ENCODE measurements at places on chromosomes 12 and 14.
A peak's percentile ranks its signal among the peaks of the same experiment; 100 is the strongest.

DNA sequence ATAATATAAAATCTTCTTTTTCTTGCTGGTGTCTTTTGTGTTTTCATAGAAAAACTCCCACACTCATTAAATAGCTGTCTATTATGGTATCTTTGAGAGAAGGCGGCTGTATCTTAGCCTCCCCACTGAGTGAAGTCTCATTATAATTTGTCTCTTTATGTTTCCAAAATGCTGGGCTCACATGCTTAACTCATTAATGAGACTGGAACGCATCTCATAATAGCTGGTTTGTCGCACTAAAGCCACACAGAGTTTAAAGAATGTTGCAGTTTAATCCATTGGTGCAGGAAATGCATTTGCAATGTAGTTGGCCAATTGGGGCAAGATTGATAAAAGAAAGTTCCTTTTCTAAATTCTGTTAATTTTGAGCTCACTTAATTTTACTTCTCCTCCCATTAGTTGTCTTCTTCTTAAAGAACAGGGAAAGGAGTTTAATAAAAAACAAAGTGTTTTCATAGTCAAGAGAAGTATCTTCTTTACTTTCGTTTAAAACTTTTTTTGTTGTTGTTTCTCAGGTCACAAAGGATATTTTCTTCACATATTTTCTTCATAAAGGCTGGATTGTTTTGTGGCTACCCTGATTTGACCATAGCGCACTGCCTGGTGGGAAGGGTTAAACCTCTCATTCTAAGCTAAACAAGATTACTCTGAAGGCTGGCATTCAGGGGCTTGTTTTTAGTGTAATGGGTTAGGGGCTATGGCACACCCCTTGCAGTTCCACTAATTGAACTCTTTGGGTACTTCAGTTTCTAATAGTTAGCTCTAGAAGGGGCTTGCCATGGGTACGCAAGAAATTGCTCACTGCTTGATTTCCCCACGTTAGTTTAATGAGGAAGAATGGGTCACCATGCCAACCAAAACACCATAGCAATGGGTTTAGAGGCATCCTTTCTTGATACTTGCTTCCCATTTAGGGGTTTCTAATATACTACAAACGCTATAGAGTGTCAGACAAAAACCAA is 197.0 kb downstream of the TMTC2 start:
- no peak for DNase-seq

- DNase-seq: peak; percentile 51
Measured at GRCh38 chr12:104654665-104655609, 198.2 kb downstream of the CHST11 start.

DNA sequence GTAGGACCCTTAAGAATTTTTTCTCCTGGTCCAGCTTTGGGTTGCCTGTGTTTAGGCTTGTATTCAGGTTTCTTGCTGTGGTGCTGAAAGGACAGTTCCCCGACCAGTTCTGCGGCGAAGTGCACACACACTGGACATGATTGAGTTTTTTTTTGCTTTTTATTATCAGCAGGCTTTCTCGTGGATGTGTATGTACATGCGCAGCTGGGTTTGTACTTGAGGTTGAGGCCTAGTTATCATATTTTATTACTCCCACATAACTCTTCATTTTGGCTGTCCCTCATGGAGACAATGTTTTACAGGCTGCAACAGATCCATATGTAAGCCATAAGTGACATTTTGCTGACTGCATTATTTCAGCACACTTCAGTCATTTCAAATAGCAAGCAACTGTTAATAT is 2.5 kb downstream of the SCN8A start:
- no peak for DNase-seq

DNA sequence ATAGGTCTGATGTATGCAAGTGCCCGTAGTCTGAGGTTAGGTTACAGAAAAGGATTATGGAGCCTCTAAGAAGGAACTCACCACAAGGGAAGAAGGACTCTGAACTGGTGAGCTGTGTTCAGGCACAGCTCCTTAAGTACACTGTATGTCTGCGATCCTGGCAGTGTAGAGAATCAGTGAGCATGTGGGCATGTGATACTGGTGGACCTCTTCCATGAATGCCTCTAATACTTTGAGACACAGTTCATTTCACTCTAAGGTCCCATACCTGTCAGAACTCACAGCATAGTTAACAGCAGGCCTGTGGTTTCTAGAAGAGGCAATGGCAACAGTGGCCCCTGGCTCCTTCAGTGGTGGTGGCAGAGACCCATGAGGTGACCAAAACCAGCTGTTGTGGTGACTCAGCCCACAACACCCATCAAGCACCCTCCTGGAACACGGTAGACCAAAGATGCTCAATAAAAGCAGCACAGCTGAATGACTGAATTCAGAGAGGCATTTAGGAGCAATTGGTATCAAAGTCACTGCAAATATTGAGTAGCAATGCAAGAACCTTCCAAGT is 6.9 kb upstream of the OR6J1 start:
- DNase-seq: no peak

DNA sequence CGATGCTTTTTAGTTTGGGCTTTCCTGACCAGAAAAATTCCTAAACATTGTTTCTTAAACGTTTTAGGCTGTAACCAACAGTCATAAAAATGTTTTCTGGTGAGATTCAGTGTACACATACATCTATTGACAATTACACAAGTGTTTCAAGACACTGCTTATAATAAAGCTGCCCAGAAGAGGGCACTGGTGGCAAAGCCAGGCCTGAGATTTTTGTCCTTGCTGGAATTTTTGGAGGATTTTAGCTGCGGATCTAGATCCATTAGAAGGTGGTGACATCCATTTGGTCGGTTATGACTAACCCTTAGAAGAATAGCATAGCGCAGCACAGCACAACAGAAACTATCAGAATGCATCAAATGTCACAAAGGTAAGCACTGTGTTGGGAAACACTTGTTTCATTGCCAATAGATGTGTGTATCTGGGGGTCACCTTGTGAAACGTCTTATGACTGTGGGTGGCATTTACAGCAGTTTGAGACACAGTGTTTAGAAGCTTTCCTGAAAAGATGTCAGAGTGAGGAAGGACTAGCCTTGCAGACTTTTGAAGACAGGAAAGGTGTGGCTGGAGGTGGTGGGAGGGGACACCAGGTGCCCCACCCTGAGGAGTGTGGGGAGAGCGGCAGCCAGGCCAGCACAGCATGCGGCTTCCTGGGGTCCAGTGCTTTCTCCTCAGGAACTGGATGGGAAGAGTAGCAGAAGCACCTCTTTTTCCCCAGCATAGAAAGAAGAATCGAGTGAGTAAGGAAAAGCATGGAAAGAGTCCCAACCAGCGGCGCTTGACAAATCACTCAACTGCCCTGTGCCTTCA is 54.7 kb upstream of the FKBP4 start:
- peak; percentile 27 for DNase-seq

DNA sequence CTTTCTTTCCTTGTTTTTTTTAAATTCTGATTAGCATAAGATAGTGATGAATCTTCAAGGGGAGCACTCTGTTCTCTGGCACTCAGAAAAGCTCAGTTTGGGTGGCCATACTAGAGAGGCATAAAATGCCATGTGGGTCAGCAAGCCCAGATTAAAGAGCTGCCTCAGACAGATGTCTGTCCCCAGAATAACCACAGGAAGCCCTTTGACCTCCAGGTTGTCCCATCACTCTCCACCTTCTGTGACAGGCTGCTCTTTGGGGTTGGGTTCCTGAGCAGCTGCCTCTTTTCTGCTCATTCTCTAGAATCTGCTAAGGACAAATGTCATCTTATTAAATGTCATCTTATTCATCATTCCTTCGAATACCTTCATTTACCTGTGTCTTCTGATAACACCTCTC is 96.0 kb upstream of the PDZRN4 start:
- DNase-seq: no peak

DNA sequence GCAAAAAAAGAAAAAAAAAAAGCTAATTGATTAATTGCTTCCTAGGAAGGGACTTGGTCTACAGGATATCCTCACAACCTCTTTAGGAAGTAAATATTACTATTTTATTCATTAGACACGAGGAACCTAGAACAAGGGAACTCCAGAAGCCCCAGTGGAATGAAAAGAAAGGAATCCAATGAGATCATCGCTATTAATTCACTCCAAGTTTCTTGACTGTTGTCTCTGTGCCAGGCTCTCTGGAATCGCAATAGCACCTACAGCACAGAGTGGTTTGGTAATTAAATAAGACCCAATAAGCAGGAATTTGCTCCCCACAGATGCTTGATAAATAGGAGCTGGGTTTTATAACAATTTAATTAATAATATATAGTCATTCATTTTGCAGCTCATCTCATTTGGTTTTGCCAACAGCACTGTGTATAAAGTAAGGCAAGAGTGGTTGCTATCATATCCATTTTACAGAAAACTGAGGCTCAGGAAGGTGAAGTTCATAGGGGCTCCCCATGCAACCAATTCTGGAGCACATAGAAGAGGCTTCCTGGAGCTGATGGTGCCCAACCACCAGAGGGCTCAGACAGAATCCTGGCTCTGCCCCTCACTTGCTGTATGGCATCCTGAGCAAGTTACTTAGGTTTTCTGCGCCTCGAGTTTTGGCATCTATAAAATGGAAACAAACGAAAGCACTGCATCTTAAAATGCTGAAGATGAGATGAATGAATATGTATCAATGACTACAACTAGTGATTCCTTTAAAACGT is 420.2 kb downstream of the MED13L start:
- no peak for DNase-seq

GRCh38 chr12:15356951-15357364 is 34.6 kb downstream of the PTPRO start:
- DNase-seq: peak; percentile 12
